ENCODE measurements at places on chromosomes 6 and 20.

DNA sequence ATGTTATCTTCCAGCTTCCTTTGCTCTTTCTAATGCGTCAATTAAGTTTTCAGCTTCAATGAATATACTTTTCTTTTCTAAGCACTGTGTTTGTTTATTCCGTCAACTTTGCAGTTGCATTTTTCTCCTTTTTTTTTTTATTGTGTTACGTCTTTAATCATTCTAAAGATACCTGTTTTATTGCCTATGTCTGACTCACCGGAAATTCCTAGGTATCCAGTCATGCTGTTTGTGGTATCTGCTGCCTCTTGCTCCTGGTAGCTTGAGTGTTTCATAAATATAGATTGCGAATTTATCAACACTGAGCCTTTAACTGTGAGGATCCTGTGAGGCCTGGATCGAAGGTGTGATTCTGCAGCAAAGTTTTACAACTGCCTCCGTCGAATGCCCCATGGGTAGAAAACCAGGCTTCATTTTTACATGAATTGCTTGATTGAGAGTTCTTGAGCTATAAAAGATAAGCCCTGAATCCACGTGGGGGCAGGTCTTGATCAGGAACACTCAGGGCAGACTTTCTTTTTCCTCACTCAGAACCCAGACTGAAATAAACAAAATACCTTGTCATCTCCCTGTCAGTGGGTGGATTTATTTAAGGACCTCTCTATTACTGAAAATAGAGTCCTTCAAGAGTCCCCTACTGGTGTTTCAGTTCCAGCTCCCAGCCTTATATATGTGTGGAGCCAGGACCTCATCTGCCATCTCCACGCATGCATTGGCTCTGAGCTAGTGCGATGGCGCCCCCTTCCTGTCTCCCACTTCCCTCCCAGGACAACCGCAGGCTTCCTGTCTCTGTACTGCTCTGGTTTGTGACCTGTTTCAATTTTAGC, 60.1 kb upstream of the LRRC1 start:
- peak; percentile 87 for DNase-seq

DNA sequence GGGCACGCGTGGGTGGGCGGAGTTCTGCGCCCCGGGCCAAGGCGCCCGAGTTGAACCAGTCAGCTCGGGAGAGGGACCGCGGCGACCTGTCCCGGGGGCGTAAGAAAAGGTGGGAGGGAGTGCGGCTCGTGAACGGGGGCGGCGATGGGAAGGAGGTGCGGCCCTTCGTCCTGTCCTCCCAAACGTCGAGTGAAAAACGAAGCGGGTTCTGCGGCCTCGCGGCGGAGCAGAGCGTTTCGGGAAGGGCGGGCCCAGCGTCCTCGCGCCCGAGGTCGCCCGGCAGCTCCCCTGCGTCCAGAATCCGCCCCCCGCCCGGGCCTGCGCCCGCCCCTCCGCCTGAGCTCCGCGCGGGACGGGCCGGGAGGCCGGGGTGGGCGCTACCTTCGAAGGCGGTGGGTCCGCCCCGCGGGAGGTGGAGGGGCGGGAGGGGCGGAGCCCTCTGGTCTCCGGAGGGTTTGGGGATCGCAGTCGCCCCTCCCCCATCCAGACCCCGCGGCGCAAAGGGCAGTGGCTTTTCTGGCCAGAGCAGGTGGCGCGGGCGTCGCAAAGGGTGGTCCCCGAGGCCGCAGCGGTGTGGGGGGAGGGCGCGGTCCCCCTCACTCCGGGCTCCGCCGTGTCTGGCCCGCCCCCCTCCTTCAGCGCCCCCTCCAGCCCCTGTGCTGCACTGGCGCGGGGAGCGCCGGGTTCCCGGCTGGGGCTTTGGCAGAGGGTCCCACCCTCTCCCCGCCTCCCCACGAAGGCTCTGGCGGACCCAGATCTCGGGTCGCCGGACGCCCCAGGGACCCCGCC, 838 bp downstream of the STMN3 start:
- DNase-seq, result peak; percentile 84

GRCh38 chr6:6678185-6678671, 89.7 kb downstream of the LY86 start:
- DNase-seq, result no peak

DNA sequence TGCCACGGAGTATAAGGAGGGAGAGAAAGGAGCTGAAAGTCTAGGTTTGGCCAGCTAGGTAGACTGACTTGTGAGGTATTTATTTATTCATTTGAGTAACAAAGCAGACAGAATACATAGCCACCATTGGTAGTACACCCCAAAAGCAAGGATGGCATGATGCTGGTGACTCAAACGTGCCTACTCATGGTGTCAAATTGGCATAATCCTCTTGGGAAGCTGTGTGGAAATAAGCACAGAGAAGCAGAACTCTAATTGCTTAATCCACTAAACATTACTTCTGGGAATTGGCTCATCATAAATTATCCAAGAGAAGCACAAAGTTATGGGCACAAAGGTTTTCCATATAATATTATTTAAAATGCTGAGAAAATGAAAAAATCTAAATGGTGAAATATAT, 2.5 kb downstream of the DEFB132 start:
- DNase-seq, result no peak

GRCh38 chr6:31402324-31403282, 792 bp upstream of the MICA start:
- DNase-seq, result peak; percentile 79

- DNase-seq, result no peak
These were observed 12.9 kb upstream of the FAM210B start for GRCh38 chr20:56345911-56346310.

DNA sequence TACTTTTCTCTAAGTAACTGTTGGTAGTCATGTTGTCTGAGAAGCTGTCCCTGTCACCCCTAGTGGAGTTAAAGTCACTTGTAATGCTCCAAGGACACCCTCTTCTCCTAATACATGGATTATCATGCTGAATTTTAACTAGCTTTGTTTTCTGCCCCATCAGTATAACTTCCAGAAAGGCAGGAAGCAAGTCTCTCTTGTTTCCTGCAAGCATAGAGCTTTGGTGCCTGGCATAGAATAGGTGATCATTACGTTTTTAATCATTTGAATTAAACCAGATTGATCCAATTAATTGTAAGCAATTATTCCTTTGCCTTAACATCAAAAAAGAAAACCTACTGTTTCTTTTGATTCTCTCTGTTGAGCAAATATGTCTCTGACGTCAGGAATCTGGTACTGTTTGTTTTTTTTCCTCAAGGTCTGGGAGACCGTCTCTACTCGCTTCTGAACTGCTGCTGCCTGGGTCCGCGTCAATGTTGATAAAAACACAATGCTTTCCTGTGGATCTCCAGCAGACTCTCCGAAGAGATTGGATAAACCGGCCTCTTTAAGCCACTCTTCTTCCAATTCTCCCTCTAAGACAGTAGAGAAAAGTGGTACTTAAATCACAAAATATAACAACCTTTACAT, 71.8 kb downstream of the ARHGAP18 start:
- DNase-seq, result no peak

- DNase-seq, result no peak
These were observed 190.2 kb downstream of the BACH2 start for GRCh38 chr6:90106449-90106848.

DNA sequence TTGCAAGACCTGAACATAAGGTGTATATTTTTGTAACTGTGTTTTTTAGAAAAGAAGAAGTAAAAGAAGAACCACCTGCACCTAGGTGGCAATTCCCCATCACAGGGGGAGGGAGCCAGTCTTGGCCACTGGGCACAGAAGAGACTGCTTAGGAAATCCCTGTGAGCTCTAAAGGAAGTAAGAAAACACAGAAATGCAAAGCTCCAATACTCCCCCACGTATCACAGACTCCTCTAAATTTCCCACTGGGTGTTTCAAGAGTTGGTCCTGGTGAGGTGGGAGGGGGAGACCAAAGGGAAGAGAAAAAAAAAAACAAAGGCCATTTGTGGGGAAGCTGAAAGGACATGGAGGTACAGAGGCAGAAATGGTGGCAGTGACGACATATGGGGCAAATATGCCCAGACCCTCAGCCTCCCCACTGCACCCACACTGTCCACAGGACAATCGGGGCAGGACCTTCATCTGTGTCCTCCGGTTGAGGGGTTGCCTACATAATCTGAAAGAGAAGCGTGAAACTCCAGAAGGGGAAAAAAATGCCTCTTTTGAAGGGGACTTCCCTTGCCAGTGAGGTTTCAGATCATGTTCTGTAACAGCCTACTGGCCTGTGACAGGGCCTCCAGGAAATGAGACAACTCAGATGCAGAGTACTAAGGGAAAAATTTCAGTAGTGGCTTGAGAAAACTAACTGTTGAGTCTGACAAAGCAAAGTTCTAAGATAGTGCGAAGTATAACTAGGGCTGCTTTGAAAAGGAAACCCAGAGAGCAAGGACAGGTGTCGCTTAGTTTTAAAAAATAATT, 226.2 kb upstream of the MARCKS start:
- no peak for DNase-seq

- no peak for DNase-seq
These were observed 178.7 kb downstream of the NFATC2 start for GRCh38 chr20:51363813-51364212.

GRCh38 chr20:478010-478948, 15.9 kb upstream of the TBC1D20 start:
- DNase-seq, result no peak

DNA sequence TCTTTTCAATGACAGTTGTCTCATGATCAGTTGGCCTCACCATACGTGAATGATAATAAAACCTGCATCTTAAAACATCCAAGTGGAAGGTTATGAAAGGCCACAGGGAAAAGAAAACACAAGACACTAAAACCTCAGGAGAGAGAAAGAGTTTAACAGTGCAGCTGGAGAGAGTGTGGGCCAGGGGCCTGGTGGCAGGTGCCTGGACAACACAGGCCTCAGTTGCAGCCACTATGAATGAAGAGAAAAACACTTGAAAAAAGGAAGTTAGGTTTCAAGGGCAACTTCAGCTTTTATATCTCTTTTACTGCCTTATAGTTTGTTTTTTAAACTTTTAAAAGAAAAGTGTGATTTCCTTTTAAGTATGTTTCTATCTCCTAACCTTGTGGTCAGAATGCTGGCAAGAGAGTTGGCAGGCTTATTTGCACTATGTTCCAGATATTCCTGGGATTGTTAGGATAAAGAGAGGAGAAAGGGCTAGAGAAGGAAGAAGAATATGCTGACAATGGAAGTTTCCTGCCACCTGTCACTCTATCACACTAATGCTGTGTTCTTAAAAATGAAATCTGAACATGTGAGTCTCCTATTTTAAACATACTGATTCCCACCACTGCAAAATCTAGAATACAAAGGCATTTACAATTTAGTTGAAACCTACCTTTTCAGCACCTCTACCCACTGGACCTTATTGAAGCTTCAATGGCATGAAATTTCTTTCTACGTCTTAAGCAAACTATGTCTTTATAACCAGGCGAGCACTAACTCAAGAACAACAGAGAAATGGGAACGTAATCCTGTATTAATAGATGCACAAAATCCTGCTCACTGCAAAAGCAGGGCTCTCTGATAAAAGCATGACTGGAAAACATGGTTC, 222.4 kb downstream of the CD83 start:
- DNase-seq, result no peak

DNA sequence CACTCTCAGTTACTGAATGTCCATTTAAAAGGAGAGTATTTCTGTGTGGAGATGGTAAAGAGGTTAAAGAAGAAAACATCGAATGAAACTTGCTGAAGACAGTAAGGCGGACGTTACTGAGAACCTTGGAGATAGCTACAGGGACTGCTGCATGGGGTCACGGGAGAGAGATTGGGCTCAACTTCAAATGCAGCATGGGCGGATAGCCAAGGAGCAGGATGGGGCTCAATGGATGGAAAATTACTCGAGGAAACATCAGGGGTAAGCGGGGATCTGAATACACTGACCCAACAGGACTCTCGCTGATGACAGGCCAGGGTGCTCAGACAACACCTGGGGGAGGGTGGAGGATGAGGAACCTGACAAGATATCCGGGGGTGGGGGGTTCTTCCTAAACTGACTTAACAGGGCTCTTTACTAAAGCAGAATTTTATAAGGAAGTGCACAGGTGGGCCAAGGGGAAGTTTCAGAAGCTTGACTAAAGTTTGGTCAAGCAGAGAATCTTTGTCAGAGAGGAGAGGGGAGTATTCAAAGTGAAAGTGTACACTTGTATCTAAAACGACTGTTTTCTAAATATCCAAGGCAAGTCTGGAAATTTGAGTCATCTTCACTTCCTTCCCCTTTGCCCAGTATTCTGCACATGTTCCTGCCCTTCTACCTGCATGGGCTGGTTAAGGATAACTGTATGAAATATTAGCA, 22.8 kb downstream of the ECT2L start:
- no peak for DNase-seq

- DNase-seq, result peak; percentile 24
These were observed 23.1 kb upstream of the MROH8 start for GRCh38 chr20:37202267-37202943.

- DNase-seq, result peak; percentile 4
These were observed 87.4 kb upstream of the BHLHE23 start for GRCh38 chr20:63093966-63094766.

- DNase-seq, result no peak
These were observed 229.1 kb downstream of the NFATC2 start for GRCh38 chr20:51313358-51313827.

DNA sequence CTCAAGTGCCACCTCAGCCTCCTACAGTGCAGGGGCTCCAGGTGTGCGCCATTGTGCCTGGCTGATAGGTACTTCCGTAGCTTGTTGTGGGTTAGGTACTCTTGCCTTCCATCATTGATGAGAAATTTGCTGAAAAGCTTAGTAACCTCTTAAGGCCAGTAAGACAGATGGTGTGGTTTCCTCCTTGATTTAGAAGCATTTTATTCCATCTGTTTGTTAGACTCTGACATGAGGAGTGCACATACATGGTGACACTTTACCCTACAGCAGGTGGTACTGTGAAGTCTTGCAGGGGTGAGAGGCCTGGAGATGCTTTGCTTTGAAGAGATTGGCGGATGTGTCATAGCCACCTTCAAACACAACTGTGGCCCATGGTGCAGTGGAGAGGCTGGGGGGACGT, 14.8 kb upstream of the MTG2 start:
- no peak for DNase-seq

GRCh38 chr20:32672982-32673851, 524 bp downstream of the C20orf203 start:
- no peak for DNase-seq

DNA sequence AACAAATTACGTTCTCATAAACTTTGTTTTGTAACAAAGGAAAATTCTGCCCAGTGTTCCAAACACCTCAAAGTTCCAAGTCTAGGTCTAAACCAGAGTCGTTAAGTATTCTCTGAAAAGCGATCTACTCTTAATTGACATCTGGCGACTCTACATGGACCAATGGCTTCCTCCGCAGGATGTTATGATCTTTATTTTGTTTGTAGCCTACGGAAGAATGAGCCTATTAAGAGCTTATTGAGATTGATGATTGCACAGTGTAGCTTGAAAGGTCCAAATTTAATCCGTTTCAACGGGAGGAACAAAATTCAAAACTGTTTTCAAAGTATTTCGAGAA, 61.1 kb downstream of the FAM217A start:
- DNase-seq, result peak; percentile 59
